ENCODE measurements at places on chromosomes 5 and 9.

- no peak for DNase-seq
These were observed 17.4 kb upstream of the KCNIP1 start for GRCh38 chr5:170486371-170486770.

GRCh38 chr9:134736791-134737497, 95.3 kb downstream of the COL5A1 start:
- no peak for DNase-seq

- no peak for DNase-seq
These were observed 543.1 kb upstream of the RIOK2 start for GRCh38 chr5:97726106-97726505.

GRCh38 chr5:176627582-176627981, 2.8 kb downstream of the SNCB start:
- no peak for DNase-seq

GRCh38 chr5:61167382-61167781, 5.1 kb upstream of the SMIM15 start:
- DNase-seq = peak; percentile 51

DNA sequence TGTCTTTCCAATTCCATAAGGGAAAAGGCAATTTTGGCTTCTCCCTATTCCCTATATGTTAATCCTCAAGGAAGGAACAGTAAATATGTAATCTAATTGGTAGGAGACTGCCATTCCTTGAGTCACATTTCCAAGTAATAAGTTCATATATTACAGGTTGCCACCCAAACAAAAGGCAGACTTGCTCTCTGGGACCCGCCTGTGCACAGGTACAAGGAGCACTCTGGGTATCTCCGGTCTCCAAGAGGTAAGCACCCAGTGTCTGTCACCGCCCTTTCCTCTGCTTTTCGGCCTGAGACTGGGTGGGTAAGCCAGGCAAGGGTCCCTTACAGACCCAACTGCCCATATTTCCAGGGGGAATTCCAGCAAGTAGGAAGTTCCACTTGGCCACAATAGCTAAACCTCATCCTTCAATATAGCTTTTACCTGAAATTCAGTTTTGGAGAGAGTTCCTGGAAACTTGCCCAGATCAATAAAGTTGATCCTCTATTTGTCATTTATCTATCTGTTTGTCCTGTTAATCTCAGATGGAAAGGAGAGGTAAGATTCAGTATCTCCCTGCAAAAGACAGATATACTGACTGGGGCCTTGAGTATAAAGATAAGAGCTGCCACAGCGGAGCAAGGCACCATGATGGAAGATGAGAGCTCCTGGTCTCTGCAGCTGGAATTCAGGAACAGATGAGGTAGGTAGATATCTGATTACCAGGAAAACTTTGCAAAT, 81.8 kb downstream of the SUSD1 start:
- no peak for DNase-seq

- DNase-seq = no peak
These were observed 69.6 kb downstream of the CWC27 start for GRCh38 chr5:64838376-64838775.

- peak; percentile 58 for DNase-seq
These were observed 2.0 kb upstream of the PHPT1 start for GRCh38 chr9:136847088-136847825.

DNA sequence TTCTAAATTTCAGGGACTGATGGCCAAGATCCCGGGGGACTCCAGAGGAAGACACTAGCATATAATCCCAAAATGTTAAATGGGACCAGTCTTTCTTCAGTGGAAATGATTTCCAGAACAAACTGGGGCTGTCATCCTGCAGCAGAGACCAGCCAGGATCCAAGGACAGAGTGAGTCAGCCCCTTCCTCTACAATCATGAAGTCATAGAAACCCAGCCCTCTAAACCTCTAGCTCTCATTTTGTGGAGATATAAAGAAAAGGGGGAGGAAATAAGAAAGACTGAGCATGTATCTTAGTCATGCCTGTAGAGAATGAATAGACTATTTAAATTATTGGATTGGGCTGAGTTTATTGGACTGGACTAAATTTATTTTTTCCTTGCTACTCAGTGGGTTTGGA, 318.3 kb downstream of the AGTPBP1 start:
- DNase-seq = no peak

- DNase-seq = no peak
These were observed 81.2 kb downstream of the GLDC start for GRCh38 chr9:6564360-6564759.

GRCh38 chr5:145471831-145472612, 363.1 kb downstream of the PRELID2 start:
- DNase-seq = no peak

DNA sequence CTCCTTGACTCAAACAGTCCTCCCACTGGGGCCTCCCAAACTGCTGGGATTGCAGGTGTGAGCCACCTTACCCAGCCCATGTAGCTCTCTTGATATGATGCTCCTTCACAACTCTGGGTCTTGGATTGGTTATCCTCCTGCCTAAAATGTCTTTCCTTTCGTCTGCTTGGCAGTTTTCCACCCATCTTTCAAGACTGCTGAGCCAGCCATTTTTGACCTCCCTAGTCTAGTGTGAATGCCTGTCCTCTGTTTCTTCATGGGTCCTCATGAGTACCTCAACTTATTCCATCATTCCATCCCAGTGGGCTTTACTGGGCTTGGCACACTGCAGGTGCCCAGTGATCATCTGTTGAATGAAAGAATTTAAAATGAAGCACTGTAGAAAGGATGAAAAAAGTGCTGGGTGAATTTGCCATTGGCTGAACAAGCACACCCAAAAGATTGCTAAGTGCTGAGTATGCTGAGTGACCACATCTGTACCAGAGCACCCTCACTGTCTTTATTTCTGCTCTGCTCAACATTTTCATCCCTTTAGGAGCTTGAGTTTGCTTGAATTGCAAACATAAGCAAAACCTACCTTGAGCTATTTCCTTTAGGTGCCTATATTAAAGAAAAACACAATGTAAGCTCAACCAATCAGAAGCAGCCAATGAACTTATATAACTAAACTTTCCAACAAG, 84.8 kb upstream of the FAM169A start:
- DNase-seq = no peak

- no peak for DNase-seq
These were observed 10.1 kb upstream of the NEURL1B start for GRCh38 chr5:172630986-172631385.

GRCh38 chr9:127980060-127980705, 606 bp downstream of the EEIG1 start:
- no peak for DNase-seq

GRCh38 chr9:127411122-127411521, 13.1 kb upstream of the ZNF79 start:
- no peak for DNase-seq

DNA sequence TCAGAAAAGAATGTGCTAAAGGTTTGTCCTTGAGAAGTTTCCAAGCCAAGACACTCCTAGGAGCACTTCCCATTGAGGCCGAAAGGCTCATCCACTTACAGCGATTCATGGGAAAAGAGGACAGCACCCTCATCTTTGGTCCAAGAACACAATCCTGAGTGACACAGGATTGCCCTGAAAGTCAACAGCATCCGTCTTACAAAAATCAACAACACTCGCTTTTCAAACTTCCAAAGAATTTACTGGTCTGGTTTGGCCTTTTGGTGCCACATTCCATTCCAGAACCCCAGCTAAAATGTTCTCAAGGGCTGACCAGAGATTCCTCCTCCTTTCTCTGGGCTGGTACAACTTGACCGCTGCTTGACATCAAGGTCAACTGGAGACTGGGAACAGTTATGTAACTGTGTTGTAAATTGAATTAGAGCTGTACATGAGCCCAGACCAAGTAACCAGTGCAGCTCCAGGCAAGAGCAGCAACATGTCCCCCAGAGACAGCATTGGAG, 415.8 kb upstream of the PIK3R1 start:
- DNase-seq = no peak

DNA sequence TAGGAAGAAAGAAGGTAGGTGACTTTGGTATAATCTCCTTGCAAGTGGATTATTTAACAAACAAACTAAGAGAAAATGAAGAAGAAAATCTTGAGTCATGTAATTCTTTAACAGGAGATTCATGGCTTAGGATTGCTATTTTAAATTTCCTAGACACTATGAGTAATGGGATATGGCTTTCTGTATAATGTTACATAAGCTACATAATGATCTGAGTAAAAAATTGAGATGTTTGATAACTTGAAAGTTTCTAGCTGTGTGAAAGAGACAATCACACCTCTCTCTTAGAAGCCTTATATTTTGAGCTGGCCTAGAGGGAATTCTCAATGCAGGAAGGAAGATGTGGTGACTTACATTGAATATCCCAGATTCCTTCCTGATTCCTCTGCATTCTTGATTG, 92.5 kb downstream of the CDH9 start:
- no peak for DNase-seq

DNA sequence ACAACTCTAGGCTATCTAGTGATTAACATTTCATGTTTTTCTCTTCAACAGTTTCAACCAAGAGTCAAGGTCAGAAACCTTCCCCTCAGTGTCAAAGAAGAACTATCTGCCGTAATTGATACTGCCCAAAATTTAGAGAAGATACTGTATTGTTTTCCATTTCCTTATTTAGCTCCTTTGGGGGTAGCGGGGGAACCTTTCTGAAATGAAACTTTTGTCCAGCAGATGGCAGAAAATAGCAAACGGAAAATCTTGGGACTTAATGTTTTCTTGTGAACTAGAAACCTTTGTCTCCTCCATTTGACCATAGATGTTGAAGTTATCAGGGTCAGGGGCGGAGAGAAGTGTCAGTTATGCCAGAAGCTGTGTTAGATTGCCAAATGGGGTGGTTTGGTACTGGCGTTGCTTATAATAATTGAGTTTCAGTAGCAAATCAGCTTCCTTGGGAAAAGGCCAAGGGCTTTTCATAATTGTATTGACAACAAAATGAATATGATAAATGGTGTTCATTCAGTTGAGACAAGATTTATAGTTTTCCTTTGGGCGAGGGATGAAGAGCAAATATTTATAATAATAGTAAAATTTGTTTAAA, 101.7 kb upstream of the TLX3 start:
- DNase-seq = peak; percentile 52

- no peak for DNase-seq
These were observed 4.9 kb upstream of the PAX5 start for GRCh38 chr9:37038943-37039464.

- DNase-seq = no peak
These were observed 70.6 kb upstream of the GLIS3 start for GRCh38 chr9:4370501-4370900.

GRCh38 chr5:169171515-169171914, 129.4 kb downstream of the SLIT3 start:
- DNase-seq = no peak

- DNase-seq = no peak
These were observed 15.4 kb upstream of the ZNF622 start for GRCh38 chr5:16480821-16481538.

DNA sequence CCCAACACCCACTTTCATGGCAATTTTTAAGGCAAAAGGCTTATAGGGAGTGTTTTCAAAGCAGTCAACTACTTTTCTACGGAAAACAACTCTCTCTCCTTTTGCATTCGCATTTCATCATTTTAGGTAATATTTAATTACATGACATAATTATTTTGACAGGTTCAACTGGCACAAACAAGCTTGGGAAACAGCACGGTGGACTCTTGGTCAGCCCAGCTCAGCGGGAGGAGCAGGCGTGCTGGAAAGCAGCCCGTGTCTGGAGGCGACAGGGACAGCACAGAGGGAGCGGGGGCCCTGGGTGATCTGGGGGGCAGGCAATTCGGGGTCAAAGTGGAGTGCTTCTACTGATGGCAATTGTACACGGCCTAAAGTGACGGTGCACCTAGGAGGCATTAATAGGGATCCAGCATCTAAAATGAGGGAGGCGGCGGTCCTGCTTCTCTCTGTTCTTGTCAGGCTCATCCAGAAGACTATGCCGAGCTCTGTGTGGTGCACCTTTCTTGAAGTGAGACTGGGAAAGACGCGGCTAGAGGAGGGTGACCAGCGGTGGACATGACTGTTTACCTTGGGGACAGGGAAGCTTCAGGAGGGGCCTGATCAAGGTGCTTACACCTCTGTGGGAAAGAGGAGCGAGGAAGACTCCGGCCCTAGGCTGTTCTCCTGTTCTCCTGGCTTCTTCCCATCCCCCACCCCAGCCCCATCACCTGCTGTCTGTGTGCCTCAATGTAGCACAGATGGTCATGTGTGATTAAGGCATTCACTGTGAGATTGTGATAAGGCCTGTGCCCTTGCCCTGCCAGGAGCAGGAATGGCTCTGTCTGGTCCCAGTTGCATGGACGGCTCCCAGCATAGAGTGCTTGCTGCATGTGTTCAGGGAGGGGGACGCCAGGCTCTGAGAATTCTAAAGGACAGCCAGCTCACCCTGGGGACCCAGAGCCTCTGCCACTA, 3.4 kb downstream of the MYMK start:
- DNase-seq = no peak

DNA sequence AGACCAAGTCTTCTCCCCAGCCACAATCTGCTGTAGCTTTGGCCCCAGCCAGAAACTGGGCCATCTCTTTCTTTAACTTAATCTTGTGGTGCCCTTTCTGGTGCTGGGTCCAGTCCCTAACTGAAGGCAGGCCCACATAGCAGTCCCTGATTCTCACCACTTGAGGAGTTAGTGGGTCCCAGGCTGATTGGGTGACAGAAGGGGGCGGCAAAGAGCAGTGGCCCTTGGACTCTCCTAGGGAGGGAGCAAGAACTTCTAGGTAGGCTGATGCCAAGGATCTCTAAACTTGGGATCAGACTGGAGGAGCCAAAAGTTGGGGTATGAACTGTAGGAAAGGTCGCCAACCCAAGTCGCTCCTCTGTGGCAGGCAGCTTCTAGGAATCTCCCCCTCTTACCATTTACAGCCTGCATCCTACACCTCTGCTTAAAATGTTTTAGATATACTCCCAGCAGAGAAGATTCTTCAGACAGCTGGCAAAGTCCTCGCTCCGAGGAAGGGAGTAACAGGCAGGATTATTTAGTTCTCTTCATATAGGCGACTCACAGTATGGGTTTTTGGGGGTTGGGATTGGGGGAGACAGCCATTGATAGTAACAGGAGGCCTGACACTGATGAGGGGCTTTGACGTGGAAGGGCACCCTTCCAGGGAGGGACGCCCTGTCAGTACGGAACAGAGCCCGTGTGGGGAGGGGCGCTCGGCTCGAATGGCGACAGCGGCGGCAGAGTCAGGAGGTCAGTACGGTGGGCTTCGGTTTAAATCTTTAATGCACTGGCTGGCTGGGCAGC, 2.0 kb upstream of the CCL27 start:
- DNase-seq = peak; percentile 94
